ENCODE measurements at places on chromosomes 1 and 21.

GRCh38 chr1:224719716-224720115, 103.6 kb downstream of the CNIH3 start:
- DNase-seq, result no peak

DNA sequence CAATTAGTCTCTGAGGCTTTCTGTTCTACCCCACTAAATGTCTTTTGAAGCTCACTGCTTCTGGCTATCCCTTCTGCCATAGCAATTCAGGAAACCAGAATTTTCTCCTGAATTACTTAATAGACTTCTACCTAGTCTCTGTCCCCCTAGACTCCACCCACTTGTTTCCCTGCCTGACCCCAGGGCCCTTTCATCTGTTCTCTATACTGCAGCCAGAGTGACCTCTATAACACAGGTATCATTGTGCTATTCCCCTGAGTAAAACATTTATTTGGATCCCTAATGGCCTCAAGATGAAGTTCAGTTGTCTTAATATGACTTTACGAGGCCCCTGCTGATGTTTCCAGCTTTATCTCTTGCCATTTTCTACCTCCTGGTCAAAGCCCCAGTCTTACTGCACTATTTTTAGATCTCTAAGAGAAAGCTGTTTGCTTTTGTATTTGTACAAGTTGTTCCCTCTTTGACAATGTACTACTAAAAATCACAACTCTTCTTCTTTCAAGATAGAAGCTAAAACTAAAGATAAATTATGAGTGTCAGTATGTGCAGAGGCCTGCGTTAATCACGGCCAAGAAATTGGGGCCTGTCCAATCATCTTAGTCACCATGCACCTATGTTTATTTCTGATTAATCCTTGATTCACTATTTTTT, 54.5 kb downstream of the ATP1B1 start:
- no peak for DNase-seq

GRCh38 chr1:117682372-117682771, 76.5 kb downstream of the TENT5C start:
- DNase-seq, result no peak

GRCh38 chr1:25338986-25339385, 852 bp downstream of the TMEM50A start:
- DNase-seq, result no peak

DNA sequence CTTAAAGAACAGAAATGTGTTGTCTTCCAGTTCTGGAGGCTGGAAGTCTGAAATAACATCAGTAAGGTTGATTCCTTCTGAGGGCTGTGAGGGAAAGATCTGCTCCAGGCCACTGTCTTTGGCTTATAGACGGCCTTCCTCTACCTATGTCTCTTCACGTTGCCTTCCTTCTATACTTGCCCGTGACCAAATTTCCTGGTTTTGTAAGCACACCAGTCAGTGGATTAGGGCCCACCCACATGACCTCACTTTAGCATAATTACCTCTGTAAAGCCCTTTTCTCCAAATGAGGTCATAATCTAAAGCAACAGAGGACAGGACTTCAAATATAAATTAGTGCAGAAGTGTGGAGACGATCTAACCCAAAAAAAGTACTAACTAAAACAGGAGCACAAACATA, 231.6 kb downstream of the NRIP1 start:
- no peak for DNase-seq

GRCh38 chr1:213122514-213122929, 71.5 kb downstream of the RPS6KC1 start:
- DNase-seq, result no peak
